G401 (cell line): ENCODE measurements at places on chromosomes 16 and 17.

- DNase-seq, result no peak
Observed at GRCh38 chr16:30677931-30678585, 19.8 kb downstream of the FBRS start.

DNA sequence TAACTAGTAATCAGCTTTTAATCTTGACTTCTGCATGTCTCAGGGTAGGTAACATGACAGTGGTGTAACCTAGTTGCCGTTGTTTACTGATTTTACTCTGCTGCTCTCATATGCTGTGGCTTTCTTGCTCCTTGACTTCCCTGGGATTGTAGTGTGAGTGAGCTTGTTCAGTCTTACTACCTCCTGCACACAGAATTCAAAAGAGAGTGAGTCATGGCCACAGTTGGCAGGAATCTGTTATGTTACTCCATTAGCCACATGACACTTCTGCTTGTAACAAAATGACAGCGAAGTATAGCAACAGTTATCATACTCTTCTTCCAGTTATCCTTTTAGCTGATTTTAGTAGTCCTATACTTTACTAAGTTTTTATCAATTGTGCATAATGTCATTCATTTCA lies 18.8 kb downstream of the TNRC6A start:
- DNase-seq, result no peak

GRCh38 chr16:76294396-76295214 lies 17.4 kb downstream of the CNTNAP4 start:
- no peak for DNase-seq

GRCh38 chr17:73782641-73783381 lies 138.6 kb upstream of the SDK2 start:
- DNase-seq, result no peak

DNA sequence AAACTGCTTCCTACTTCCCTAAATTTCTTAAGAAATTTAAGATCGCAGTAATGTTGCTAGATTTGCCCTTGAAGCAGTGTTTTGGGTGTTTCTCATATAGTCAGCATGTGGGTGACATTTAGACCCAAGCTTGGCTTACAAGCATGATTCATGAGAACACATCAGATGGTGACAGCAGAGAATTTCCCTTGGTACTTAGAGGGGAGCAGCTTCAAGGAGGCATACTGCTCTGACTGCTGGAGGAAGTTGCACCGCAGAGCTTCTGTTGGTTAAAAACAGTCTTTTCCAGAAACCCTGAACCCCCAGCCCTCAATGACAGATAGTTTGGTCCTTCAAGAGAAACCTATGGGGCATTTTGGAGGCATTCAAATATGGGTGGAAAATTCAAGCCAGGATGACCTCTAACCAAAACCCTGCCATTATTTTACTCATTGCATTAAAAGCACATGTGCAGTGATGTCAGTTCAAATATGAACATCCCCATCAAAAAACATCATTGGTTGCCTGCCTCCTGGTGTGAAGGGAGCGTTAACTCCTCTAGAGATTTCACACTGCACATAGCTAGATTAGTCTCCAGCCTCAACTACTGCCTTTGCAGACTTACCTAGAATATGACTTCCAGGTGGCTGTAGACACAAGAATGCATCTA lies 201.5 kb upstream of the CACNG5 start:
- no peak for DNase-seq

DNA sequence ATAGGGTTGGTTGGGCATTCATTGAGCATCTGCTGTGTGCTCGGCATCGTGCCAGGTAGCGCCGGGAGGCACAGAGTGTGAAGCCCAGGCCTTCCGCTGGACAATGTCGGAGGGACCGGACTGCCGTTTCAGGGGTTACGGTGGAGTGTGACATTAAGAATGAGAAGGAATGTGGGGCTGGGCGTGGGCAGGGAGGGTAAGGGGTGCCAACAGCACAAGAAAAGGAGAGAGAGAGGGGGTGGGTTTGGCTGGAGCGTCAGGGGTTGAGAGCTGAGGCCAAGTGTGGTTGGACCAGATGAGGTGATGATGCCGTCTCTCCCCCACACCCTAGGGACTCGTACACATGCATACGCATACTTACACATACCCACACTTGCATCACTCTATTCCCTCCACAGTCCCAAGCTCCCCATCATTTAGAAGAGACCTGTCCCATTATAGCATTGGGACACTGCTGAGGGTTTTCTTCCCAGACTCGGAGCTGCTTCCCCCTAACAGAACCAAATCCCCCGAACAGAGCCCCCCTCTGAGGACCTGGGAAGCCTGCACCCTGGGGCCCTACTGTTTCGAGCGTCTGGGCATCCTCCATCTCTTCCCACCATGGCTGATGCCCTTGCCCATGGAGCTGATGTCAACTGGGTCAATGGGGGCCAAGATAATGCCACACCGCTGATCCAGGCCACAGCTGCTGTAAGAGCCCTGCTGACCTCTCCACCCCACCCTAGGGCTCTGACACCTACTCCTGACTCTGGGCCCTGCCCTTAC lies 3.3 kb upstream of the KCTD11 start:
- peak; percentile 66 for DNase-seq

- DNase-seq, result peak; percentile 85
Observed at GRCh38 chr17:164303-165235, 16.9 kb downstream of the DOC2B start.

GRCh38 chr17:61568219-61569072 lies 22.6 kb downstream of the NACA2 start:
- no peak for DNase-seq

DNA sequence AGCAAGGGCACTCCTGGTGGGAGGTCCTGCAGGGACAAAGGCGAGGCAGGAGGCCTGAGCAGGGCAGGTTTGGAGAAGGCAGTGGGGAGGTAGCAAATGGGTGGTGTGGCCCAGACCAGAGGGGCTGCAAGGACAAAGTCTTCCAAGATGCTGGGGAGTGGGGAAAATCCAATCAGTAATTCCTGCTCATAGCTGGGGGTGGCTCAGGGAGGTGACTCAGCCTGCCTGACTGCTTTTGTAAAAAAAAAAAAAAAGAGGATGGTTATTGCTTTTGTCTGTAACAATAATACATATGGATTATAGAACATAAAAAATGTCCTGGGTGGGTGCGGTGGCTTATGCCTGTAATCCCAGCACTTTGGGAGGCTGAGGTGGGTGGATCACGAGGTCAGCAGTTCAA lies 5.2 kb downstream of the IL34 start:
- no peak for DNase-seq

- no peak for DNase-seq
Observed at GRCh38 chr16:68081861-68082628, 3.1 kb upstream of the NFATC3 start.

DNA sequence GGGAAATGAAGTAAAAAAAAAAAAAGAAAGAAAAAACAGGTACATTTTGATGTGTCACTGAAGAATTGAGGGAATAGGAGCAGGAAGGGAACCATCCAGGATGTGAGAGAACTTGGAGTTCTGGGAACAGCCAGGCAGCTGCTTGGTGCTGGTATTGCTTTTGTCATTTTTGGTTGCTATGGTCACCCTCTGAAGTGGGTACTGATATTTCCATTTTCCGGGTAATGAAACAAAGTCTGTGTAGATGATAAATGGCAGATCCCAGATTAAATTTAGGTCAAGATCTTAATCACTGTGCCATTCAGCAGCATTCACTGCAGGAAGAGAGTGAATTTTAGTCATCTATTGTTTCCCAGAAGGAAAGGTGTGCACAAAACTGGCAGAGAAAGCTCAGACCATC lies 93.6 kb downstream of the ABCA8 start:
- no peak for DNase-seq

DNA sequence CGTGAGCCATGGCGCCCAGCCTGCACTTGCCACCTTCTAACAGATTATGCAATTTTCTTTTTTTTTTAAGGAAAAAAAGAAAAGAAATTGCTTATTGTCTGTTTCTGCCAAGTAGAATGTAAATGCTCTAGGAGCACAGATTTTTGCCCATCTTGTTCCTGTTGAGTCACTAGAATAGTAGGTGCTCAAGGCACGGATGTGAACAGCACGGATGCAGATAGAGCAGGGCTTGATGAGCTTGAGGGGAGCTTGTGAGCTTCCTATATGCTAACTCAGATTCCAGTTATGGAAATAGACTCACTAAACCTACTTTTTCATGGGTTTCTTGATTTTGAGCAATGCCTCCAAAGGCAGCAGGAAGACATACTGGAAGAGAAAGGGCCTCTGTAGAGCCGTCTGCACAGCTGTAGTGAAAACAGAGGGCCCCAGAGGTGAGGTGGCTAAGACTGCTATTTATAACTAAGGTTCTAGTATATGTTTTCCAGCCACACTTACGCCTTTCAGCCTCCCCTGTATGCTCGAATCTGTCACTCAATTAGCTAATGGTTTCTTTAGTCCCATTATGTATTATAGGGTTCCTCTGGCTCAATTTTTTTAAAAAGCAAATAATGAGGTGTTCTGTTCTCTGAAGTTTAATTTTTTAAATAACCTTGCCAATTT lies 72.8 kb downstream of the WWP2 start:
- DNase-seq, result no peak

DNA sequence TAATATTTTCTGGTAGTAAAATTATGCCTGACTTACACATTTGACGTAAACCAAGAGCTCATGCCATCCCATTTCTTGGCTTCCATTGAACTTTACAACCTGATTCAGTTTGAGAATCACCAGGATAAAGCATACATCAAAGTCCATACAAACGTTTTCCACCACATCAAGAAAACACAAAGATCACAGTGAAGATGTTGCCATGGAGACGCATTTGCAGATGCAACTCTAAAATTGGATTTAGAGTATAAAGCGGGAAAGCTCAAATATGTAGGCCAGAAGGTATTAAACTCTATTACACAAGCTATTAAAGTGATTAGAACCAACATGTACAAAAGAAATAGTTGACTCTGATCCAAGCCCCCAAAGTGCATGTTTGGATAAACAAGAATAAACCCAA lies 10.4 kb downstream of the C16orf46 start:
- no peak for DNase-seq

DNA sequence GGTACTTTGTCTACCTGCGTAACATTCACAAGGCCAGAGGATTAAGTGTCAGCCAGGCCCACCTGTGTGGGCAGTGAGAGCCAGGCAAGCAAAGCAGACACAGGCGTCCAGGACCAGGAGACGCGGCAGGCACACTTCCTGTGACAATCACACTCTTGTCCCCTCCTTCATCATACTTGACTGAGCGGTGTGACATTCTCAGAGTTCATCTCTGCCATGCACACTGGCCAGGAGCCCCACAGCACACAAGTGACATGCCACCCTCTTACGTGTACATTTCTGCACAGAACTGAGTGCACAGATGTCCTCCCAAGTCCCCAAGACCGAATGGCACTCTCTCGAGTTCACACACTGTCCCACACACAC lies 8.7 kb downstream of the PPP1R9B start:
- DNase-seq, result no peak

DNA sequence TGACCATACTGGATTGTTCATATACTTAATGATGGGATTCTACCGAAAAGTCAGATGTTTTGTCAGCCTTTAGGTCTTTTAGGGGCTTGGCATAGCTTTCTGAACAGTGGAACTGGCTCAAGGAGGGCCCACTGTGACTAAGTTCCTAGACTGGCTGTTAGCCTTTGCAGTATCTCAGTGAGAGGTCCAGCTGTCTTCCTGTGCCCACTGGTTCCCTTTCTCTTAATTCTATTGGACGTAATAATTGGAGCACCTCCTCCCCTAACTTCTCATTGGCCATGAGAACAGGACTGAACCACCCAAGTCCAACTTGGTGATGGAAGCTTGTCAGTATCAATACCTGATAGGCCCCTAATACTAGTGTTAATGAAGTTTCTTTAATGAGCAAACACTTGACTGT lies 13.5 kb downstream of the KPNA2 start:
- peak; percentile 36 for DNase-seq

DNA sequence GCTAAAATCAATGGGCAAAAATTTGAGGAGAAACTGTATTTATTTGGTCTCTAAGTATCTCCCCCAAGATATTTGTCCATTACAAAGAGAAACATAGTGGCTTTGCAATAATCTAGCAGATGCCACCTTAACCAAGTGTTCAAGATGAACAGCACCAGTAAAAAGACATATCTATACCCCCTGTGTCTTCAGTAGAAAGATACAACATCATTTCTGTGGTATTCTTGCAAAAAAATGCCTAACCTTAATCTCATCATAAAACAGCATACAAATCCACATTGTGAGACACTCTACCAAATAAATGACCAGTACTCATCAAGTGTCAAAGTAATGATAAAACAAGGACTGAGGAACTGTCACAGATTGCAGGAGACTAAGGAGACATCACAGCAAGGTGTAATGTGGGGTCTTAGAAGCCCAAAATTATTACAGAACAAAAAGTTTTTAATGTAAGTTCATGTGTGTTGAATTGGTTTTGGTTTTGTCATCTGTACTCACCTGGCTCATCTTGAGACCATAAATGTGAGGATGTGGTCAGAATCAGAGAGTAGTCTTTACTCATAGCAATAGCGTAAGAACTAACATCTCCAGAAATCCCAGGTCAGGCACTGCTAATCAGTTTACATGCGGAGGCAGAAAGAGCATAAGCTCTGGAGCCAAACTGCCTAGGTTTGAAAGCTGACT lies 77.2 kb downstream of the AATF start:
- DNase-seq, result no peak

DNA sequence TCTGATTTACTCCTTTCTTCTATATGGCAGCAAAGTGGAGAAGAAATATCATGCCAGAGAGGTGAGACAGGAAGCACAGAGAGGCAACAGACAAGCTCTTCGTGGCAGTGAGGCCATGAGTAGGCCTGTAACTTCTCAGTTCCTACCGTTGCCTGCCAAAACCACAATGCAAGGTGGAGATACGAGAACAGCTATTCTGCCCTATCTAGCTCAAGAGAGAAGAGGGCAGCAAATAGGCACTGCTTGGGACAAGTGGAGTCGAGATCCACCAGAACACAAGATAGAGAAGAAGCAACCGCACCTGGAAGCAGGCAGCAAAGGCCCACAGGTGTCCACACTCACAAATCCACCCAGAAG lies 24.8 kb downstream of the RANBP10 start:
- no peak for DNase-seq

- no peak for DNase-seq
Observed at GRCh38 chr17:27798376-27798775, 2.0 kb downstream of the NOS2 start.

GRCh38 chr17:74393346-74393942 lies 26.1 kb downstream of the GPR142 start:
- peak; percentile 91 for DNase-seq

GRCh38 chr17:8019166-8019565 lies 16.8 kb downstream of the GUCY2D start:
- DNase-seq, result no peak

- no peak for DNase-seq
Observed at GRCh38 chr16:85707528-85708095, 18.9 kb upstream of the GINS2 start.

DNA sequence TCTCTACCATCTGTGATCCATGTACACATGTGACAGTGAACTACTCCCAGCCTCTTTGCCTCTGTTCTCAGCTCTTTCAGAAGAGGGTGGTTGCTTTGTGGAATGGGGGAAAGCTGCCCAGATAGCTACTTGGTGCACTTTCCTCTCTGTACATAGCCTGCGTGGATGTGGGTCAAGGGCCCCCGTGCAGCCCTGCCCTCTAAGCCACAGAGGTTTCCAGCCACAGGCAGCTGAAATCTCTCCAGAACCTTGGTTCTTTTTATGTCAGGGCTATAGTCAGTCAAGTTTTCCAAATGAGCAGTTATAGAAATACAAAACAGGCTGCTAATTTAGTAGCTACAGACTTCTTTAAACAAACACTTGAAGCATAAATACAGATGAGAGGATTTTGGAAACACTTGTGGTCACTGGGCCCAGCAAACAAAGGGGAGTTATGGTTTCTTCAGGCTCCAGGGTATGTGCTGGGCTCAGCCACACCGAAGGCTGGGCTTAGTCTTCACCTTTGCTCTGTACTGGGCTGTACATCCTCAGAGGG lies 199.7 kb upstream of the ASIC2 start:
- DNase-seq, result no peak

GRCh38 chr17:48850792-48851323 lies 20.0 kb downstream of the CALCOCO2 start:
- DNase-seq, result no peak

GRCh38 chr17:81412490-81413093 lies 17.3 kb downstream of the BAHCC1 start:
- no peak for DNase-seq
